ENCODE measurements at places on chromosomes 1 and 21.

DNA sequence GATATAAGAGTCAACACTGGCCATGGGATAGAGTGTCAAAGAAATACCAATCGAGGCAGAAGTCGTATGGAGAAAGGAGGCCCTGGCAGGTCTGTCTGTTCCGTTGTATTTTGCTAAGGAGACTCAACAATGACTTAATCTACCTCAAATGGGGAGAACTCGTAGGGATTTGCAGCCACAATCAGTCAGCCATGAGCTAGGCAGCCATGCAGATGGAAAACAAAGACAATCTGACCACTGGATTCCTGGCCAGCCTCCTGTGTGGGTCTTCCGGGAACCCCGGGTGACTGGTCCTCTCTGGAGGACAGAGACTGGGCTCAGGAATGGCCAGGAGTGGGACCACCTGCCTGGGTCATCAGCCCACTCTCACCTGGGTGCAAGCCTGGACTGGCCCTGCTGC, 167.8 kb downstream of the ETS2 start:
- no peak for DNase-seq

- DNase-seq = no peak
Measured at GRCh38 chr1:27509127-27510080, 19.4 kb upstream of the WASF2 start.

GRCh38 chr21:44567481-44568171, 5.9 kb upstream of the KRTAP10-4 start:
- no peak for DNase-seq

DNA sequence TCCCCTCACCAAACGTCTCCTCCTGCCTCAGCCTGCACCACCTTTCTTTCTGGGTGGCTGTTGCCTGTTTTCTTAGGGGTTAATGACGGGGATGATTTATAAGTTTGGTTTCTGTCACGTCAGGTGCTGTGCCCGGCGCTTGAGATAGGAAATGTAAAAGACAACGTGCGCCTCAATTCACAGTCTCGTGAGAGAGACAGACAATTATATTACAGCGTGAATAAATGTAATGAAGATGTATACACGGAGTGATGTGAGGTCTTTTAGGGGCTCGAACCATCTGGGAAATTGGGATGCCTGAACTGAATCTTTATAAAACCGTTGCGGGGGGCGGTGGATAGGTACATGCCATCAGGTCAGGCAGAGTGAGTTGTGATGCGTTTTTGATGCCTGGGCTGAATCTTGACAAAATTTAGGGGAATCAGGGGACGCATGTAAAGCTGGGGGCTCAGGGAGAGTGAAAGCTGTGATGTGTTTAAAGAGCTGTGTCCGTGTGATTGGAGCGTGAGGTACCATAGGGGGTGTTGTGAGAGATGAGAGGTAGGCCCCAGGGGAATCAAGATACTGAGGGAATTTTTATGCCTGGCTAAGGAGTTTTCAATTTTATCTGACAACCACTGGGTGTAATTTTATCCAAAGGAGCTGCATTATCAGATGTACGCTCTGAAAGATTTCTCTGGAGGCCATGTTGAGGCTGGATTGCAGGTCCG, 831 bp downstream of the TIPRL start:
- no peak for DNase-seq

GRCh38 chr1:170252851-170253579, 107.3 kb downstream of the NTMT2 start:
- DNase-seq = no peak

DNA sequence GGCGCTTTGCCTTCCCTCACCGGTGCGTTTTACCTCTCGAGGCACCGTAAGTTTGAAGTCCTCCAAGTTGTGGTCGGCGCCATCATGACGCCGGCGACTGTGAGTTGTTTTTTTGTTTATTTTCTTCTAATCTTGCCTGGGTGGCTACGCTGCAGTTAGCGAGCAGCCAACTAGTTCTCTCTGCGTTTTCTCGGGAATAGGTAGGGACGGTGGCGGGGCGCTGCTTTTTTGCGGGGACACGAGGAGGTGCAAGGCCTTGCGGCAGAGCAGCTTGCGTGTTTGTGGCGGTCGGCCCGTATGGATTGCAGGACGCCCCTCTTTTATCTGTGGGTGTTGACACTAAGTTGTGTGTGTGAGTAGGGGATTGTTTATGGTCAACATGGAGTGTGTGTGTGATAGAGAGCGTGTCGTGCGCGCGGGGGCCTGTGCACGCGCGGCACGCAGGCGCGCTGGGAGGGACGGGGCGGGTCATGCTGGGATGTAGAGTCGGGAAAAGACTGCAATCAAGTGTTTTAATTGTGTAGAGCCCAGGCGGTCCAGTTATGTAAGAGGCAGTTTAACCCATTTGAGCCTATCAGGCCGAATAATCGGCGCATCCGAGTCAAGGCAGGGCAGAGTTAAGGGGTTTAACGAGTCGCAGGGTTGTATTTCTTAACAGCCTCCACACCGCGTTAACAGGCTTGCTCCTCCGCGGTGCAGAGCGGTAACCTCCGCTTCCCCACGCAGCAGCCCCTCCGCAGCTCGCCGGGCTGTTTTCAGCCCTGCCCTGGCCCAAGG, 1.2 kb upstream of the NEGR1 start:
- no peak for DNase-seq

DNA sequence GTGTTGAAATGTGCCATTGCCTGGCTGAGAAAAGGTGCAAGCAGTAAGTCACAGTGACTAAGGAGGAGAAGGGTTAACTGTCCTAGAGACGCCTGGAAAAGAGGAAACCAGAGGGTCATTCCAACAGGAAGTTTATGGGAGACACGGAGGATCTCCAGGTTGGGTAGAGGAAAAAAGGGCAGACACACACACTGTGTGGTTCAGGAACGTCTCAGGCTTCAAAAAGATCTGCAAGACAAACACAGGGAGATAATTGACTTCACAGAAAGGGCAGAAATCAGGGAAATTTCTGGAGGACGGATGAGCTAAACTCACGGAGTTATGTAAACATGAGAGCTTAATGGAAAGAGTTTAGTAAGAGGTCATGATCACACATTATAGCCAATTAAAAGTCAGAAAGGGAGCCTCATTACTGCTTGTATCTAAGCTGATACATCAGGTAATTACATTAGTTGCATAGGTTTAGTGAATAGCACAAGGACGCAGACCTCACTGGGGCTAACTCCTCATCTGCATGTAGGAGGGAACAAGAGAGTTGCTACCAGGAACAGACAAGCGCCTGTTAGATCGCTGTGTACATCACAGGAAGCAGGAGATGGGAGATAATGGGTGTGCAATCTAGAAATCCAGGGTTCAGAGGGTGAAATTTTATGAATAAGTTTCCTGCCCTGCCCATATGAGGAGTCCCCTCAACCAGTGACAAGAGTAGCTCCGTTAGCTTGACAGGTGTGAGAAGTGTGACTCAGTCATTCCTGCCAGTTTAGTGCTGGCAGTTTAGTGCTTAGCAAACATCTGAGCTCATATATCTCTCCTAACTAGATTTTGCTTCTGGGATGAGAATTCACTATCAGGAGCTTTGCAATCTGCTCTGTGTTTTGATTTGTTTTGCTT, 96.6 kb upstream of the TNR start:
- DNase-seq = no peak

DNA sequence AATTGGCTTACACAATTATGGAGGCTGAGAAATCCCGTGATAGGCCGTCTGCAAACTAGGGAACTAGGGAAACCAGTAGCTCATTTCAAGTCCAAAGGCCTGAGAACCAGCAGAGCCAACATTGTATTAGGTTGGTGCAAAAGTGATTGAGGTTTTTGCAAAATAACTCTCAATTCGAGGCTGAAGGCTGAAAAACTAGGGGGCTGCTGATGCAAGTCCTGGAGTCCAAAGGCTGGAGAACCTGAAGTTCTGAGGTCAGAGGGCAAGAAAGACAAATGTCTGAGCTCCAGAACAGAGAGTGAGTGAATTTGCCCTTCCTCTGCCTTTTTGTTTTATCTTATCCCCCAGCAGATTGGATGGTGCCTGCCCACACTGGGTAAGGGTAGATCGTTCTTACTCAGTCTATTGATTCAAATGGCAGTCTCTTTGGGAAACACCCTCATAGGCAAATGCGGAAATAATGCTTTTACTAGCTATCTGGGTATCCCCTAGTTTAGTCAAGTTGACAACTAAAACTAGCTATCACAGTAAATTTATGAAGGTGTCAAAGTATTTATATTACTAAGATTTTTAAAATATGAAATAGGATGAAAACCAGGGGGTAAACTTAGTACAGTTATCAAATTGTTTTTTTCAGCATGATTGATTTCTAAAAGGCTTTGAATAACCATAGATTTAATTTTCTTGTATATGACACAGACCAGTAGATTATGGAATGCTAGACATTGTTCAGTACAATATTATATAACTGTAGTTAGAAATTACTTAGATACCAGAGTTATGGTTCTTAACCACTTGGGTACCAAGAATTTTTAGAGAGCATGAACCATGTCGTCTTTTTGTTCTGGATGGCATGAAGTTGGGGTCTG, 15.4 kb downstream of the RABGAP1L start:
- DNase-seq = no peak

DNA sequence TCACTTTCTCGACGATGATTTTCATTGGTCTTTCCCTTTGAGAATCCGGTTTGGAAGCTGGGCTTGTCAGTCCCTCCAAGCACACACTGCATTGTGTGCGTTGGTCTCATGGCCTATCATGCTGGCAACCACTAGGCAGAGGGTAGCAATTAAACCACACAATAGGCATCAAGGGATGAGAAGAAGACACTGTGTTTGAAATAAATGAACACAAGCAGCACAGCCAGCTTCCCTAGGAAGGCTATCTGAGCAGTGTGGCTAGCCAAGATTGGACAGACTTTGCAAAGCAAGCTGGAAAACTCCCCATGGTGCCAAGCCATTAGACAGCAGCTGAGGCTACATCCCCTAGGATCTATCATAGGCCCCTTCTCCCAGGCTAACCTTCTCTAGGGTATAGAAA, 288.7 kb downstream of the NUF2 start:
- no peak for DNase-seq

GRCh38 chr1:232293361-232293760, 336.6 kb downstream of the SIPA1L2 start:
- no peak for DNase-seq

DNA sequence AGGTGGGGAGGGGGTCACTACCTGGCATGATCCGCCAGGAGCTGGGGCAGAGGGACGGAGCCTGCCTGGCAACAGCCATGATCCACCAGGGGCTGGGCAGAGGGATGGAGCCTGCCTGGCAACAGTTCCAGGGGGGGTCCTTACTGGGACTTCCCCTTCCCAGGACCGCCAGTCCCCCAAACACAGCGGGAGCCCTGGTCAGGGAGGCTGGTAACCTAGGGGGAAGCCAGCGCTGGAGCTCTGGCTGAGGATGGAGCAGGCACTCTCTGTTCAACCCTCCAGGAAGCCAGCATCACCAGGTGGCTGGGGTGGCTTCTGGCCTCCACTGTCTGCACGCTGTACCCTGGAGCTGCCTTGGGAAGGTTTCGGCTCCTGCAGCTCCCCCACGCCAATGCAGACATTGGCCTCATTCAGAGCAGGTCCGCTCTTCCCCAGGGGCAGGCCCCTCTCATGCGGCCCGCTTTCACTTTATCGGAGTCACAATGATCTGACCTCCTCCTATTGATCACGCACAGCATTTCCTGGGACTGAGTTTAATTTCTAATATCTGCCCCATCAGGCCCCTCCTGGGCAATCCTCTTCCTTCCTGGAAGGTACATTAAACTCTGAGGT, 68.4 kb upstream of the ABCG1 start:
- no peak for DNase-seq

- peak; percentile 21 for DNase-seq
Measured at GRCh38 chr1:227762231-227762911, 27.1 kb downstream of the SNAP47 start.

DNA sequence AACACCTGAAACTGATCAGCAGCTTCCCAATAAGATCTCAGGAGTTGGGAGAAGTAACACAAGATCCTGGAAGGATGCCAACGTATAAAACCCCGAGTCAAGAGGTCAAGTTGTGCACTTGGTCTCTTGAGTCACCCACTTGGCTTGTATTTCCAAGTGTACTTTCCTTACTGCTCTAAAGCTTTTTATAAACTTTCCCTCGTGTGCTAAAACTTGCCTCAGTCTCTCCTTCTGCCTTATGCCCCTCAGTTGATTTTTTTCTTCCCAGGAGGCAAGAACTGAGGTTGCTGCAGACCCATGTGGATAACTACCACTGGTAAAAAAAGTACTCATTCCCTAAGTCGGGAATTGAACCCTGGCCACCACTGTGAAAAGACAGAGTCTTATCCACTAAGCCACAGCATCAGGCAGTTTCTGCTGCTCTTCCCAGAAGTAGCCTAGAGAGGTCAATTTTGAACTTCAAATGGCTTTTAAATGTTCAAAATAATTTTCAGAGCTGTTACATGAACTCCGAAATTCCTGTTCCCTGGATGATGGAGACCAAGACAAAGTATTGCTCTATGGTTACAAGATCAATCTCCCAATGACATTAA, 28.9 kb downstream of the ITLN2 start:
- DNase-seq = no peak

DNA sequence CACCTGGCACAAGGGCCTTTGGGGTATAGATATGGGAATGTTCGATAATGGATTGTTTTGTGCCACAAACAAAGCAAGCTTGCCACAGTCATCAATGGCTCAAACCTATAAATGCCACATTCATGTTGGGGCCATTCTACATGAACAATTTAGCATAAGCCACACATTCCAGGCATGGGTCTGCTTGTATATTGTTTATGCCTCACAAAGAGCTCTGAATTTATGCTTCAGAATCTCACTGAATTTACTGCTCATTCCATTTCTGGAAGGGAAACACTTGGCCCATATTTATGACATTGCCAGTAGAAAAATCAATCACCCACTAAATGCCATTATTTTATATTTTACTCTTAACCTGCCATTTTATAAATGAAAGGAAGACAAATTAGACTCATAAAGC, 6.4 kb downstream of the PCP4 start:
- no peak for DNase-seq

DNA sequence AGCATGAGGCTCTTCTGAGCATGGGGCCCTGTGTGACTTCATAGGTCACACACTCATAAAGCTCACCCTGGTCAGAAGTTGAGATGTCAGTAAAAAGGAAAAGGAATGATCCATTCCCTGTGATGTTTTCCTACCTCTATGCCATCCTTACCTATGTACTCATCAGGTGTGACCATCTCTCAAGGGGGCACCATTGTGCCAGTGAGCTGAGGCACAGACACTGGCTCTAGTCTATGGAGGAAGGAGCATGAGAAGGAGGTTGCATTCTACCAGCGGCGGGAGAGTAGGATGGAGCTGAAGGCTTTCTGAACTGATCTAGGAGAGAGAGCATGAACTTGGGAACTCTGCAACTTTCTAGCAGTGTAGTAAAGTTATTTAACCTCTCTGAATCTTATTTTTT, 65.8 kb upstream of the RGL1 start:
- DNase-seq = no peak

DNA sequence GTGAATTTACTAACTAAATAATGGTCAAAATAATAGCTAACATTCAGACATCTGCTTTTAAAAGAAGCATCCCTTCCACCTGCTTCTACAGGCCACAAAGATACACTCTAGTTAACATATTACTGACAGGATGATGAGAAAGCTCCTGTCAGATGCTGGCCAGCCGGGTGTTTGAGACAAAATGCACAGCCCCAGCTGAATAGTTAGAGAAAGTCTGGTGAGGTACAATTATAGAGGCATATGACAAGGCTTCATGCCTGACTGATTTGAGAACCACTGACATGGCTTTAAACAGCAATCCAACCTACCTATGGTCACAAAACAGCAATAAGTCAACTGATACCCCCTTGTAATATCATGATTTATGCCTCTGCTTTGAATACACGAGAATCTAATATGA, 137.0 kb downstream of the DENND1B start:
- no peak for DNase-seq
